ENCODE measurements at places on chromosomes 16 and 17.
A peak's percentile ranks its signal among the peaks of the same experiment; 100 is the strongest.

GRCh38 chr17:6476076-6476809 is 32.0 kb downstream of the PIMREG start:
- DNase-seq, result no peak

GRCh38 chr17:27733773-27734172 is 66.6 kb downstream of the NOS2 start:
- DNase-seq, result no peak

DNA sequence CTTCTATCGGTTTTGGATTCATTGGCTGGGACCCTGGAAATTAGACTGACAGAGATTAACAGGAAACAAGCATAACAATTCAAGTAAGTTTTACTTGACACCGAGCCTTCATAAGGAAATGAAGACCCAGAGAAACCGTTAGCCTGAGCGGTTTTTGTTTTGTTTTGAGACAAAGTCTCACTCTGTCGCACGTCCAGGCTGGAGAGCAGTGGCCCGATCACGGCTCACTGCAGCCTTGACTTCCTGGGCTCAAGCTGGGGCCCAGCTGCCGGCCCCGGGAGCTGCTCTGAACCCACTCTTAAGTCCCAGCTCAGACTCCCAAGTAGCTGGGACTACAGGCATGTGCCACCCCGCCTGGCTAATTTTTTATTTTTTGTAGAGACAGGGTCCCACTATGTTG is 321.3 kb downstream of the SEC14L1 start:
- no peak for DNase-seq

- DNase-seq, result no peak
Measured at GRCh38 chr16:27706156-27706865, 156.4 kb downstream of the KATNIP start.

DNA sequence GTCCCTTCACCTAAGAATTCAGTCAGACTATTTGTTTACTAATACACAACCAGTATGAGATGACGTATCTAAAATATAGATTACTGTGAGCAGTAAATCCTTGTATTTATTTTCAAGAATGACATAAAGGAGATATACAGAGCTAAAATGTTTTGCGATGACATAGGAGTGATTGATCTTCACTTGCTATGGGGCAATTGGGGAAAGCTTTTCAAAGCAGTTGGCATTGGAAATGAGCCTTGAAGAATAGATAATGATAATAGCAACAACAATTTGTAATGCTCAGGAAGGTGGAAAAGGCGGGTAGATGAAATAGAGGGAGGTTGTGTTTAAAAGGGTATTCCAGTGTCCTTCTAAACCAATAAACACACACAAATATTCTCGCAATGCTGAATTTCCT is 623.7 kb downstream of the CDH8 start:
- no peak for DNase-seq

GRCh38 chr17:21542991-21543390 is 149.3 kb upstream of the KCNJ18 start:
- DNase-seq, result no peak

GRCh38 chr17:10197721-10198508 is 491 bp downstream of the GAS7 start:
- no peak for DNase-seq

- no peak for DNase-seq
Measured at GRCh38 chr17:75326226-75326848, 37.1 kb upstream of the SLC25A19 start.

DNA sequence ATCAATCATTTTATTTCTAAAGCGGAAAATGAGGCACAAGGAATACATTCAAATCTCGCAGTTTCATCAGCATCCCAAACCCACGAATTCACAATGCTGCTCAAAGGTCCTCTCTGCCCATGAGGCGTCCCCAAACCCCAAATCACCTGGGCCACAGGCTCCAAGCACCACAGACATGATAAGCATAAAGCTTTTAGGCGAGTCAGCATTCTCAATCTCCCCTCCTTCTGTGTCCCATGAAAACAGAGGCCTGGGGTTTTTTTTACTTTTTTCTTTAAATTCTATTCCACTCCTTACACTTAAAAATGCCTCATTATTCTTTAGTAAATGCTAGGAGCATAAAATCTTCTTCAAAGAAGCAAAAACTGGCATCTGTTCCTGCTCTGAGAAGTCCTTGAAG is 55.0 kb downstream of the CYTH1 start:
- no peak for DNase-seq

DNA sequence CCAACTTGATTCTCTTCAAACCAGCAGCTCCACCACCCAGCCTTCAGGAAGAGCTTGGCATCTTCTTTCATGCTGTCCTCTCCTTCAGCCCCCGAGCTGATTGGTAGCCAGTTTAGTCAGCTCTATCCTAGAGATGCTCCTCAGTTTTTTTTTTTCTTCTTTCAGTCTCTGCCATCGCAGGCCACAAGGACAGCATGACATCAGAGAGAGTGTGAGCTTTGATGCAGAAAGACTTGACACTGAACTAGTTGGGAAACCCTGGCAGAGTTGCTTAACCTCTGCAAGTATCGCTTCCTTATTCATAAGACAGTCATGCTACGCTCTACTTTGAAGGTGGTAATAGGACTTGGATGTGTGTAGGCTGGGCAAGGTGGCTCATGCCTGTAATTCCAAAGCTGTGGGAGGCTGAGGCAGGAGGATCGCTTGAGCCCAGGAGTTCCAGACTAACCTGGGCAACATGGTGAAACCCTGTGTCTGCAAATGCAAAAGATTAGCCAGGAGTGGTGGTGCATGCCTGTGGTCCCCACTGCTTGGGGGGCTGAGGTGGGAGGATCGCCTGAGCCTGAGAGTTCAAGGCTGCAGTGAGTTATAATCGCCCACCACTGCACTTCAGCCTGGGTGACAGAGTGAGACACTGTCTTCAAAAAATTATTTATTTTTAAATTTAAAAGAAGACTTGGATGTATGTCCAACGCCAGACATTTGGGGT is 2.6 kb downstream of the CD300LB start:
- DNase-seq, result peak; percentile 31

DNA sequence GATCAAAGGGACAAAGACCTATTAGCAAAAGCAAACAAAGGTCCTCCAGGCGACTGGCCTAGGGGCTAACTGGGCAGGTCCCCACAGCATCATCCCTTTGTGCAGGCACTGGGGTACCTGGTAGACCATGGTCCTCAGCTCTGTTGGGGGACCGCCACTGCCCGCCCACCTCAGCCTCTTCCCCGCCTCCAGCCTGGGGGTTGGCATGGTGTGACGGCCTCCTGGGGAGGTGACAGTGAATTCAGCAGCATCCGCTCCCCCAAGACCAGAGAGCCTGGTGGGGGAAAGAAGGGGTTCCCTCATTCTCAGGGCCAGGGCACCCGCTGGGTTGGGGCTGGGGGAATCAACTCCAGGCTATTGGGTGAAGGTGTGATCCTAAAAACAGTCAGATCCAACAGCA is 38.7 kb upstream of the DNAH9 start:
- no peak for DNase-seq

- DNase-seq, result no peak
Measured at GRCh38 chr17:17366941-17367875, 64.0 kb downstream of the NT5M start.

- no peak for DNase-seq
Measured at GRCh38 chr17:39678340-39679116, 9.3 kb downstream of the PGAP3 start.

DNA sequence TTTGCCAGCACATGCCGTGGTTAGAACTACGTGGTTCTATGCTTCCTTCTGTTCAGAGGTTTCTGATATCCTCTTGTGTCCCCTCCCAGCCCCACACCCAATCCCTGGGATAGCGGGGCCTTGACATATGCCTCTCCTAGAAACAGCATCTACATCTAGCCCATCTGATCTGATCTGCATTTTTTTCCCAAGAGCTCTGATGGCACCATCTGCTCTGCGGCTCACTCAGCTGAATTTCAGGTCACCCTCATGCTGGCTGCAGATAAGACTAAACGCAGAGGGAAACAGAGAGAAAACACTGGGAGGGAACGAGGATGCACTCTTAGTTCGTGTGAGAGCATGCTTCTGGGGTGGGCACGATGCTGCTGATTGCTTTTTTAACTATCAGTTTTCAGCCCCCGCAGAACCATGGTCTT is 10.7 kb downstream of the WIPI1 start:
- no peak for DNase-seq

- DNase-seq, result no peak
Measured at GRCh38 chr17:37818689-37819088, 73.8 kb upstream of the HNF1B start.

DNA sequence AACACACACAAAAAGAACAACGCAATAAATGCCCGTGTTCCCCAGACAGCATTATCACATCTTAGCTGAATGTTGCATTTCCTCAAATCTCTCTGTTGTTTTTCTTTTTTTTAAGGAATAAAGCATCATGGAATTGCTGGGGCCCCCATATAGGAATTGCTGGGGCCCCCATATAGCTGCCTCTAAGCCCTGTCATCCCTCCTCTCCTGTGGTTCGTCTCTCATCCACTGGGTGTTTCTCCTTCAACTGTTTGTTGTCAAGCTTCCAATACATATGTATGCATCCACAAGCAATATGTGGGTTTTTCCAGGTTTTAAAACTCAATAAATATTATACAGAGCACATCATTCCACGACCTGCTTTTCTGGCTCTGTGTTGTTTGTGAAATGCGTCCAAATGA is 43.2 kb downstream of the HSBP1 start:
- no peak for DNase-seq

GRCh38 chr16:89313583-89313982 is 96.1 kb downstream of the ZNF778 start:
- DNase-seq, result no peak

GRCh38 chr16:49463529-49463928 is 89.9 kb downstream of the C16orf78 start:
- peak; percentile 68 for DNase-seq

DNA sequence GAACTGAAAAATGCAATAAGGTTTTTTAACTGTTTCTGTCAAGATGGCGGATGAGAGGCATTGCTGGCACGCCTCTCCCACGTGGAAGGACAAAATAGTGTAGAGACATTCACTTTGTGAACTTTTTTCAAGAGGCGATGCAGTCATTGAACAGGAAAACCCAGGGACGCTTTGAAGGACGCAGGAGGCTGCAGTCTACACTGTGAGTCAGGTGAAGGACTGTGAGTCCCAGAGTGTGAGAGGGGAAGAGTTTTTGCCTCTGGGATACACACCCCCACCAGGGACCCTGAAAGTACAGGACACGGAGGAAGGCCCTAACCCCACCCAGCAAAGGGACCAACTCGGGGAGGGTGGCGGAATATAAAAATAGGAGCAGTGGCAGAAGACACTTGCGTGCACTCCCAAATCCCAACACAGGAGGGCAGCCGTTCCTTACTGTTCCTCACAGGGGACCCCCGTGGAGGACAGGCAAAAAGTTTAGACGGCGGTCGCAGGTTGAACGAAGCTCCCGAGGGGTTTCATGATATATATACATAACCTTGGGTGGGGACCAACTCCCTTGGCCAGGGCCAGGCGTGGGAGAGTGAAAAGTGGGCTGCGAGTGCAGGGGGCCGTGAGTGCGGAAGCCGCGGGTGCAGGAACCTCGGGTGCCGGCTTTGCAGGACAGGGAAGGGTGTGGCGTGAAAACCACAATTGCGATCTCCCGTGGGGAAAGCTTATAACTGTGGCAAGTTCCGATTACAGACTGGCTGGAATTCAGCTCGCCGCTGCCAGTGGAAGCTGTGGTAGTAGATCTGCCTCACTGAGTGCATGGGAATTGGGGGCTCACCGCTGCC is 82.0 kb upstream of the ALOX12 start:
- peak; percentile 82 for DNase-seq

- no peak for DNase-seq
Measured at GRCh38 chr17:12406623-12407215, 259.0 kb upstream of the MYOCD start.

- DNase-seq, result no peak
Measured at GRCh38 chr17:66508896-66509844, 206.8 kb downstream of the PRKCA start.

DNA sequence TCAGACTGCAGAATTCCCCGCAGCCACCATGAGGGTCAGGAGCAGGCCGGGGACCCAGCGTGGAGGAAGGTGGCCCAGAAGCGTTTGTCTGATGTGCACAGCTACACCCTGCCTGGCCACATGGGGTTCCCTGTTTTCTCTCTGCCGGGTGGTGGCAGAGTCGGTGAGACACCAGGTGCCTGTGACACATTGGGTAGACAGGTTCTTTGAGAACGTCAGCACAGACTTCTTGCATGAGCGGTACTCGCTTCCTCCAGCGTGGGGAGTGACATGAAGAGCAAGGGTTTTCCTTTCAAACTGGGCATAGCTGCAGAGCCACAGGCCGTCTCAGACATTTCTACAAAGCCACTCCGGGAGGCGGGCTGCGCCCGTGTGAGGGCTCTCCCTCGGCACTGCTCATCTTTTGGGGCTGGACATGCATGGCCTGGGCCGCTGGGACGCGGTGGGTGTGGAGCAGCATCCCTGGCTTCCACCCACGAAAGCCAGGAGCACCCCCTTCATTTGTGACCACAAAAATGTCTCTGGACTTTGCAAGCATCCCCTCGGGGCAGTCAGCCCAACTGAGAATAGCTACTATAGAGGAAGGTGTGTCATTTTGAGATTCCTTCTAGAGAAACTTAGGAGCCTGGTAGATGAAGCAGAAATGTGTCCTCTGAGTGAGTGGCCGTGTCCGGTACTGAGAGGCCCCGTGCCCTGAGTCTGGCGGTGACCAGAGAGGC is 26.0 kb downstream of the NME3 start:
- DNase-seq, result no peak

GRCh38 chr16:80622007-80622406 is 81.2 kb downstream of the DYNLRB2 start:
- no peak for DNase-seq

Measured in germinal center (tissue), 1 donor.